ENCODE measurements at places on chromosomes 3 and 15.
A peak's percentile ranks its signal among the peaks of the same experiment; 100 is the strongest.

- DNase-seq = no peak
Observed at GRCh38 chr3:168155303-168155702, 59.6 kb upstream of the GOLIM4 start.

GRCh38 chr3:188153437-188154013 lies 432 bp upstream of the LPP start:
- DNase-seq = no peak

DNA sequence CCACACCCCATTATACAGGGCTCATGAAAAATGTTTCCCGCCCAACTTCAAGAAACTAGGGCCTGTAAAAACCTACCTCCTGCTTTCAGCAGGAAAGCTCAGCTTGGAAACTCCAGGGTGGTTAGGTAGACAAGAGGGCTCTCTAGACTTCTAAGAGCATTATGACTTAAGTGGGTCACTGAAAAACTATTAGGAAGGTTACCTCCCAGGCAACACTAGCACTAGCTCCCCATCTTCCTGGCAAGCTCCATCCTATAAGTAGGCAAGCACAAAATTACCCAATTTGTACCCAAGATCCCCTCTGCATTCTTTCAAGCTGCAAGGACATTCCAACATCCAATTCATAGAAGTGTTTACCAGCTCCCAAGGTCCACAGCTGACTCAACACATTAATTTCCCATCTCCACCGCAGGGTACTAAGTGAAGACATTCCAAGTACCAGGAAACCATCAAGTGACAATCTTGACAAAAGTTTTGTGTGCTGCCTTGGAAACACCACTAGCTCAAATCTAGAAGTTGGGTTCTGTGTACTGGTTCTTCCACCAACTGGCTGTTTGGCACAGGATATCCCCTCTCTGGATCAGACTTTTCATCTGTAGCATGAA lies 46.9 kb downstream of the WNT5A start:
- DNase-seq = no peak

DNA sequence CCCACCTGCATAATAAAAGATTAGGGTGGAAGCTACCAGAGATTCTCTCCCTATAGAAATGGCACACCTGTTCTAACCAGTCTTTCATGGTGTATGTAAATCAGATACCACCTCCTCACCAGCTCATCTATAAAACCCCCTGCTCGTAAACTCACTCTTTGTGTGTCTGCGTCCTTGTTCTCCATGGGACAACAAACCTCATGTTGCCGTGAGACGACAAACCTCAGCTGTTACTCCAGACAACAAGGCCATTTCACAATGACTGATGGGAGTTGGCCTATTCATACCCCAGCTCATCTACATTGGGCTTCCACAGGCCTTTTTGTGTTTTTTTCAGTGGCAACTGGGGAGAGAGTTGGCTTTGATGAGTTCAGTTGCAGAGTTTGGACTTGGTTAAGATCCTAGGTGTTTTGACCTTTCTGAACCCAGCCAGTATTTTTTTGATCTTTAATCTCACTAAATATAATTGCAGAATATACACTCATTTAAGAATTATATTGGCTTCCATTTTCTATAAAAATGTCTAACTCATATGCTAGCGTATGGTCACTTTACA lies 96.6 kb upstream of the LRIG1 start:
- no peak for DNase-seq

GRCh38 chr3:42183991-42184632 lies 81.9 kb downstream of the CCK start:
- DNase-seq = no peak

DNA sequence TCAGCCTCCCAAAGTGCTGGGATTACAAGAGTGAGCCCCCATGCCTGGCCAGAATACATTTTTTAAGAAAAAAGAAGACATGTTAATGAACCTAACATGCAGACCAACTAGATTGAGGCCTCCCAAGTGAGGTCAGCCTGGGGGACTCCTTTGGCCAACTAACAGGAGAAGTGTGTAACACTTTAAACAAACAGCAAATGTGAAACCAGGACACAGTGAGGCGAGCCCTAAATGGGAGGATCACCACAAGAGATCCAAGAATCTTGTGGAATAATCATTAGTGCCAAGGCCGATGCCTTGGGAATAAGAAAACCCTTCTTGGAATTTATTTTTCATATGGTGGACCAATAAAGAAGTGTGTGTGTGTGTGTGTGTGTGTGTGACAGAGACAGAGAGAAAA lies 73.9 kb downstream of the ATP10A start:
- DNase-seq = no peak

GRCh38 chr3:126569390-126569975 lies 10.8 kb upstream of the C3orf22 start:
- no peak for DNase-seq

GRCh38 chr15:76204916-76205460 lies 106.3 kb downstream of the ETFA start:
- DNase-seq = no peak

GRCh38 chr3:51921081-51921578 lies 18.0 kb upstream of the IQCF1 start:
- DNase-seq = no peak

- no peak for DNase-seq
Observed at GRCh38 chr15:69055251-69055650, 40.8 kb downstream of the NOX5 start.

DNA sequence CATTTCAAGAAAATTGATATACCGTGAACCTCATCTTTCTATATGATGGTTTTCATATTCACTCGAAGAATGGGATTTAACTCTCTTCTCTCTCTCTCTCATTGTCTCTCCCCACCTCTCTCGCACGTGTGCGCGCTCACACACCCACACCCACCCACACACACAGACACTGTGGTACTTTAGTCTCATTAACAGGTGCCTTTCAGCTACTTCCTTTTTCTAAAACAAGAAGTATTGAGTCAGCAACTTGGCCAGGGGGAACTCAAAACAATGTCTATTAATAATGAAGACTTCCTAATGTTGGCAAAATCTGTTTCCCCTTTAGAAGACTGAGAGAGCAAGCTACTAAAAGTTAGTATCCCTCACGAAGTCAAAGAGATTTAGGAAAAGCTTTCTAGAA lies 150.7 kb downstream of the TMCO5A start:
- DNase-seq = no peak

DNA sequence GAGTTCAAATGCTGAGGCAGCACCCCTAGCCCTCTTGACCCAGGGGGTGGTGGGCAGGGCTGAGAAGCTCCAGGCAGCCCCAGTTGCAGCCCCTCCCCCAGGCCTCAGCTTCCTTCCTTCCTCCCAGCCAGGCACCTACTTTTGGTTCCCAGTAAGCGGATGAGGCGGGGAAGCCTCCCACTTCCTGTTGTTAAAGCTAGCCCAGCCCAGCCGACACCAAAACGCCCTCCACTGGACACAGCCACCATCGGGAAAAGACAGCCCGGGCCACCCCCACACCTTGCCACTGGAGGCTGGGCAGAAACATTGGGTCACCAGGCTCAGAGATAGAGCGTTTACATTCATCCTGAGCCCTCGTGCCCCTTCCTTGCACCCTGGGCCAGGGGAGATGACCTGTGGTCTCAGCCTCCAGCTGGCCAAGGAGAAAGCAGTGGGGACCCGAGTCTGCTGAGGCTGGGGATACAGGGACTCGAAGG lies 3.5 kb downstream of the DUSP7 start:
- peak; percentile 23 for DNase-seq

DNA sequence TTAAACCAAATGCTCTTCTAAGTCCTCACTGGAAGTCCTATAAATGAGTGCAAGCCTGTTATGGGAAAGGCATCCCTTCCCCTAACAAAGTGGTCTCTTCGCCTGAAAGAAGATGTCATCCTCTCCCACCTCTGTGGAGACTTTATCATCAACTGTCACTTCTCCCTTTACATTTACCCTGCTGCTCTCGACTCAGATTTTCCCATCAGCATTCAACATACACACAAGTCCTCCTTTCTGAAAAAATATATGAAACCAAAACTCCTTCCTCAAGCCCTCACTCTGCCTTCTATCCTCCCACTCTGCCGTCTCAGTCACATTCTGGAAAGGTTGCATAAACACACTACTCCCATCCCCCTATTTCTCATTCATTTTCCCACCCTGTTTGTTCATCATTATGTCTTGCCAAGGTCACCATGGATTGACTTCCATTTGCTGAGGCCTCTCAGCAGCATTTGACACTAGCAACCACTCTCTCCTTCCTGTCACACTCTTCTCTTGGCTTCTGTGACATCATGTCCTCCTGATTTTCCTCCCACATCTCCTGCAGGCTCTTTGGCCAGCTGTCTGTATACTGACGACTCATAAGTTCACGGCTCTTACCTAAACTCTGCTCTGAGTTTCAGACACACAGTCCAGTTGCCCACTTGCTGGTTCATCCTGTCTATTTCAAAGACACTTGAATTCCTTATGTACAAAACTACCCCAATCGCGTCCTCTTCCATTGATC lies 70.3 kb upstream of the SMAD3 start:
- DNase-seq = no peak

DNA sequence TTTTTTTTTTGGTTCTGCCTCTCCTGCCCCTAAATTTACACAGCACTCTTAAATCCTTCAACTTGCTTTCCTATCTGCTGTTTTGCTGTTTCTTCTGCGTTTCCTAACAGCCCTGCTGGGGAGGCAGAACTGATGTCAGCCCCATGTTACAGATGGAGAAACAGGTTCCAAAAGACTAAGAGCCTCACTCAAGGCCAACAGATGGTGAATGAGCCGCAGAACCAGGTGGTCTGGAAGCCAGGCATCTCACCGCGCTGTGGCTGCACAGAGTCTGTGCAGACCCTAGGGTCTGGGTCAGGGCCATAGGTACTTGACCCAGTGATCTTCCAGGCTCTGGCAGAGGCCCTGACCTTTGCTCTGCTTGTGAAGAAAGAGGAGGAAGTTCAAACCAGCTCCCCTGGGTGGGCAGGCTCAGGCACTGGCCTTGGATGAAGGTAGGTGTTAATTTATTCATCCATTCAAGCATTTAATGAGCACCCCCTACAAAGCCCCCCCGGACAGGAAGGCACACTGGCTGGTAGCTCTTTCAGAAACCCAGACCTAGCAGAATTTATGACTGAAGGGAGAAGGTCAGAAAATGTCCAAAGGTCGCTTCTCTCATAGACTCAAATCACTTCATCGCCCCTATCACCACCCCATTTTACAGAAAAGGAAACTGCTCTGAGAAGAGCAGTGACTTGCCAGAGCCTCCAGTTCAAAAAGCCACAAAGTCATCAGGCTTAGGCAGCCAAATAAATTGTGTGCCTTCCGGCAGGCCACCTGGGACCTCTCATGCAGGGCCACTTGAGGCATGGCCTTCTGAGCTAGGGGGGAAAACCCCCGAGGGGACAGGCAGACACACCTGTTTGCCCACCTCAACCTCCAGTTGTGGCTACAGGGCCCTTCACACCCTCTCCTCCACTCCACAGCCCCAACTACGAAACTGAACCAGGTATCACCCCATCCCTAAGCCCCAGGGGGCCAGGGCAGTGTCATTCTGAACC lies 2.7 kb downstream of the CHDH start:
- DNase-seq = no peak

Data from stimulated activated CD4-positive, alpha-beta T cell treated with anti-CD3 and anti-CD28 coated beads, Interleukin-15, amount 100 ng/mL, for 1 hour (primary cell).